ENCODE measurements at places on chromosomes 3 and 15. TPM values are rescaled to one million over a fixed set of nuclear protein-coding genes. Genes with fewer than 3 reads are reported as not detected.

DNA sequence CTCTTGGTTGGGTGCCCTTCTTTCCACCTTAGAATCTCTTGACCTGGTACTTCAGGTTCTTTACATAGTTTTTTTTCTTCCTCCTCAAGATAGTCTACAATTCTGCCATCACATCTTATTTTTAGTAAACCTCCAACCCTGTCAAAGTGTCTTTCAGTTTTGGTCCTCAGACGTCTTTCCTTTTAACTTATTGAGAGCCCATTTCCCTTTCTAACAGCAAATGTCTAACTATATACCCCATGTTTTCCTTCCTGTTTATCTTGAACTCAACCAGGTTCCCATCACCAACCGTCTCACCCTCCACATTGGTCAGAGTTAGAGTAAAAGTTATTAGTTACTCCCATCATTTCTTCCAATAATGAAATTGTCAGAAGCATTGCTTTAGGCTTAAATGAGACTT, 10.4 kb downstream of the KBTBD12 start:
- DNase-seq = no peak

DNA sequence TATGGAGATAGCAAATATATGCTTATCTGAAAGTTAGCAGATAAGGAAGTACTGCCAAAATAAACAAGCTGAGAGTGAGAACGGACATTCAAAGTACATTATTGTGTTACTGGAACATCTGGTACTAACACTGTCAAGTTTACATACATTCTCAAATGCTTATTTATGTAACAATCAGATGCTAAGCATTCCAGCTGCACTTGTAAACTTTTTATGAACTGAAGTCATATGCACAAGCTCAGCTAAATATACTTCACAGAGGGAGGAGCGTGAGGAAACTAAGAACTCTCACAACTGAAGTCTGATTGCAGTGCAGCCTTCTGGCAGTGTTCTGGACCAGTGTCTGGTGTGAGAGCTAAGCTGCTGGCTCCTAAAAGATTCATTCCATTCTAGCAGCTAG, 223.7 kb upstream of the NANOGP8 start:
- DNase-seq = no peak

Gene NDN
- 2.8 TPM for total RNA-seq

Gene IGDCC3
- not detected for total RNA-seq

GRCh38 chr3:124257336-124257864, 265.5 kb upstream of the ROPN1 start:
- no peak for DNase-seq

Gene LRRC49
- total RNA-seq = not detected

DNA sequence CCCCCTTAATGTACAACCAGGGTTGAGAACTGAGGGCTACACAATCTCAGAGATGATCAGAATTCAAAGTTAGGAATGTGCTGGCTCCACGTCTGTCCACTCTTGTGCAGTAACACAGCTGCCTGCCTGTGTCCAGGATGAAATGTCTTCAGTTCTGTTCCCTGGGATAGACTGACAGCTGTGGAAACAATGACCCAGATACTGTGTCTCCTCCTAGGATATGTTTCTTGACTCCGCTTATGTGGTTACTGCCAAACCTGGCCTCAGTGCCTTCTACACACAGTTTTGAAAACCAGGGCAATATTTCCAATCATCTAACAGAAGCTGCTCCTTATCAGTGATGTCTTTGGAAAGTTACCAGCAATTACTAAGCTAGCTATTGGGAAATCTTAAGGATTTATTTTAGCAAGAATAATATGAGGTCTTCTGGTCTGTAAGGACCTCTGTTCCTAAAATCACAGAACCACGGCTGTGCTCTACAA, 67.6 kb downstream of the NOX5 start:
- no peak for DNase-seq

GRCh38 chr15:71199384-71200351, 84.4 kb downstream of the THSD4 start:
- no peak for DNase-seq

Gene TMEM42
- 24.6 TPM for total RNA-seq

Gene MYZAP
- 2.1 TPM for total RNA-seq

GRCh38 chr3:197417441-197417840, 119.0 kb upstream of the DLG1 start:
- DNase-seq = no peak

DNA sequence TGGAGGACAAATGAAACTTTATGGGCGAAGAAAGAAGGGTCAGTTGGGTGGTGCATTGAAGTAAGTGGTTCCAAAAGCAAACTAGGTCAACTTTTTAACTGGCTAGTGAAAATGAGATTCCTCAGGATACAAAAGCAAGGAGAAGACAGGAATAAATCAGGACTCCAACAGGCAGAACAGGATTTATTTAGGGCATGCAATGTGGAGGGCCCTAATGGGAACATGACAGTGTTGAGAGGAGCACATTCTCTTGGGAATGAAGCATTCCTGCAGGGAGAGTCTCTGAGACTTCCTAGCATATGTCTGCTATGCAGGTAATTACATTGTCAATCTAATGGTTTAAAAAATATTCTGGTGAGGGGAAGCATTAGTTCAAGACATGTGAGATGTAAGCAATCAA, 8.7 kb downstream of the NPAP1 start:
- DNase-seq = no peak

DNA sequence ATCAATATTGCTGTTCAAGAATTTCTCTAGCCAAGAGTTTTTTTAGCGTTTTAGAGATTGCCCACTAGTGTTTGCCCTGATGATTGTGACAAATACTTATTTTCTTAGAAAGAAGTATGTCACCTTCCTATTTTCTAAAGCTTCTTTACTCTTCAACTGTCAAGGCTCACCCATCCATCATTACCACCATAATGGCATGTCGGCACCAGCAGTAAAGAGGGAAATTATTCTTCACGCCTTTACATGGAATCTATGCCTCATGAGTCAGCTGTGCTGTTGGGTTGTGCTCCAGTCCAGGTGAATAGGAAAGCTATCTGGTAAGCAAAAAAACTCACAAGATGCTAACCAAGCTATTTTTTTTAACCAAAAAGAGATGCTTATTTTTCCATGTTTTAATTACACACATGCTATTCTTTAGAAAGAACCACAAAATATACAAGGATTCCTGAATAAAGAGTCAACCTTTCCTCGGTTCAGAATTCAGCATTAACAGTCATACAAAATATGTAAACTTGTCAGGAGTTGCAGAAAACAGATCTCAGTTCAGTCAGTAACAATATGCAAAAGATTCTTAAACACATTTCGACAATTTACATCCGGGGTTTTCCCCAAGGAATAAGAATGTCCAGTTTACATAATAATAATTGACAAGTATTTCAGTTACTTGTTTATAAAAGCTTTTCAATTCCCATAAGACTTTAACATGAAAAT, 128.0 kb downstream of the ATP8B4 start:
- no peak for DNase-seq

GRCh38 chr3:33004961-33005360, 53.5 kb downstream of the CCR4 start:
- no peak for DNase-seq

DNA sequence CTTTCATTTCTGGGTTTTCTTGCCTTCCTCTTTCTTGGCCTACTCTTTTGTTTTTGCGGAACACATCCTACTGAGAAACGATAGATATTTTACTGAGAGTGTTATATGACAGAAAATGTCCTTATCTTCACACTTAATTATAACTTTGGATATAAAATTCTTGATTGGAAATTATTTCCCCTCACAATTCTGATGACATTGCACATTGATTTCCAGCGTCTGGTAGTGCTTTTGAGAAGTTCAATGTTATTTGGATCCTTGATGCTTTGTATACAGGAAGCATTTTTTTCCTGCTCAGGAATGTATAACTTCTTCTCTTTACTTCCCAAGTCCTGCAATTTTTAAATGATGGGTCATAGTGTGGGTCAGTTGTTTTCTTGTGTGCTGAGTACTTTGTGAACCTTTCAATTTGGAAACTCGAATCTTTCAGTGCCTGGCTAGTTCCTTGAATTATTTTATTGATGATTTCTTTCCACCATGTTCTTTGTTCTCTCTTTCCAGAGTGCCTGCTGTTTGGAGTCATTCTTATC, 183.9 kb downstream of the PDCD6IP start:
- DNase-seq = no peak

Gene SPINT1
- 3.6 TPM for total RNA-seq

GRCh38 chr3:195075941-195076875, 194.8 kb downstream of the XXYLT1 start:
- no peak for DNase-seq

- DNase-seq = no peak
Observed at GRCh38 chr3:120394347-120394746, 45.2 kb upstream of the LRRC58 start.

DNA sequence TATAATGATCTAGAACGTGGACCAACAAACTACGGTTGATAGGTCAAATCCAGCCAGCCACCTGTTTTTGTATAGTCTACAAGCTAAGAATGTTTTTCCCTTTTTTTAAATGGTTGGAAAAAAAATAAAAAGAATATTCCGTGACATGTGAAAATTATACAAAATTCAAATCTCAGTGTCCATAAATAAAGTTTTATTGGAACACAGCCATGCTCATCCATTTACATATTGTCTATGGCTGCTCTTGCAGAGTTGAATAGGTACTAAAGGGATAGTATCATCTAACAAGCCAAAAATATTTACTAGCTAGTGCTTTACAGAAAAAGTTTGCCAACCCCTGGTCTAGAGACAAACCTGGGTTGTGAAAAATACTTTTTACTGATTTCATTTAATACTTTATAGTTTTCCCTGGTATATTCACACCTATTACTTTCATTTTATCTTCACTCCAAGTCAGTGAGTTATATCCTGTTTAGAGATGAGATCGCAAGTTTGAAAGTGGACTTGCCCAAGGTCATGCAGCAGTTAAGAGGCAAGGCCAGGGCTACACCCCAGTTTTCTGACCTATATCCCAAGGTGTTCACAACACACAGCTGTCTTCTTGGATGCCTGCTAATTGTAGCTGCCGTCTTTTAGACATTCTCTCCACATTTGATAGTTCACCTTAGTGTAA, 58.4 kb downstream of the IGF2BP2 start:
- DNase-seq = no peak

- no peak for DNase-seq
Observed at GRCh38 chr3:22713936-22714335, 489.2 kb upstream of the UBE2E2 start.

DNA sequence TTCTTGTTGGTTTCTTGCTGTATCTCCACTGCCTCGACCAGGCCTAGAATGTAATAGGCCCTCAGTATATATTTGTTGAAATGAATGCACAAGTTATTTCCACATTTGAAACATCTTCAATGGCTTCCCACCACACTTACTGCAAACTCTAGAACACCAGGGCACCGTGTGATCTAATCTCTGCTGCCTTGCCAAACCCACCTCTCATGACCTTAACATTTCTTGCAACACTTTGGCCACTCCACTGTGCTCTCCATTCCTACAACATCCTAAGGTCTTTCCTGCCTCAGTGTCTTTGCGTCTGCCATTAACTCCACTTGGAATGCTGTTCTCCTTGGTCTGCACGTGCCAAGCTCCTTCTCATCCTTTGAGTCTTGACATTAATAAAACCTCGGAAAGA, 14.1 kb downstream of the FRMD4B start:
- DNase-seq = no peak

DNA sequence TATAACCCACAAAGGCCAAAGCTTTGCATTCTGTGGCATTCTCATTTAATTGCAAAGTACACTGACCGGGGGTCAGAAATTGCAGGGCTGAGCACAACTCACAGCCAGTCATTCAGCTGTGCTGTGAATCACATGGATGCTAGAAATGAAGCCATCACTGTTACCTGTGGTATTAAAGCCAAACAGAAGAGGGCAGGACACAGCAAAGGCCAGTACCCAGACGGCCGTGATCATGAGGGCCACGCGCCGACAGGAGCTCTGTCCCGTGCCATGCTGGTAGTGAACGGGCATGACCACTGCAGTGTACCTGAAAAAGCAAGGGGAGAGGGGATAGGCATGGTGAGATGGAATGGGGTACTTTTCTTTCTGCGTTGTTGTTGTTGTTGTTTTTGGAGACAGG, 31.6 kb downstream of the DRD3 start:
- DNase-seq = no peak

Gene IL17RB
- not detected for total RNA-seq

Gene CFAP91
- 0.32 TPM for total RNA-seq

Gene SLC15A2
- 6.8 TPM for total RNA-seq

DNA sequence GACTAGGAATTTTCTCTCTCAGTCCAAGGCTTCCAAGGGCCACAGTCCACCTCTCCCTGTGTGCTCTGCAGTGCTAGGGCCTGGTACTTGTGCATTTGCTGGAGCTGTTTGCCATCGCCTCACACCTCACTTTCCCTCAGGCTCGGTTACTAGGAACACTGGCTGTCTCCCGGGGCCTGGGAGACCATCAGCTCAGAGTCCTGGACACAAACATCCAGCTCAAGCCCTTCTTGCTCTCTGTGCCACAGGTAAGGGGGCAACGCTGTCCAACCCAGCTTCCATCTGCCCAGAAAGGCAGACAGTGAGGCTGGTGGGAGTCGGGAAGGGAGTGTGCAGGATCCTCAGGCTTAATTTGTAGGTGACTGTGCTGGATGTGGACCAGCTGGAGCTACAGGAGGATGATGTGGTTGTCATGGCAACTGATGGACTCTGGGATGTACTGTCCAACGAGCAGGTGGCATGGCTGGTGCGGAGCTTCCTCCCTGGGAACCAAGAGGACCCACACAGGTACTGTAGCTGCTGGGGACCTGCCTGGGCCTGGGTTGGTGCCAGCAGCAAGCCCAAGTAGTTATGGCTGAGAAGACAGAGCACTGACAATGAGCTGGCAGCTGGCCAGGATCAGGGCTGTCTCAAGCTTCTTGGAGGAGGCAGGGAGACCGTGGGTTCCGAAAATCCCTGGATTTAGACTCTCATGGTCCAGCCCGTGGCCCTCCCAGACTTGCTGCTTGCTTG, 3.4 kb downstream of the PPM1M start:
- no peak for DNase-seq

DNA sequence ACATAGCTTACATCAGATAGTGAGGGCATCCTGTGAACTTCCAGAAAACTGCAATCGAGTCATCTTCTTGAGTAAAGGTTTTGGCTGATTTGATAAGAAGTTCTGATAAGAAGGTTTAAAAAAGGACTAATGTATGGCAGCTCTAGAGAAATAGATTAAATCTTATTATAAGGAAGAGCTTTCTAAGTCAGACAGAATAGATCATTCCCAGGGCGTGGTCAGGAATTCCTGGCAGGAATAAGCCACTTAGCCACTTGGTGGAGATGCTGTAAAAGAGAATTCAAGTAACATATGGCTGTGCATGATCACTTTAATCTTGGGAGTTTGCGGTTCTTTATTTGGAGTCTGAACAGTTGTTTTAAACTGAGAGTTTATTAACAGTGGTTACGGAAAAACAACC, 17.4 kb downstream of the PGBD4 start:
- no peak for DNase-seq

GRCh38 chr3:56595975-56596840, 39.2 kb downstream of the CCDC66 start:
- peak; percentile 16 for DNase-seq

DNA sequence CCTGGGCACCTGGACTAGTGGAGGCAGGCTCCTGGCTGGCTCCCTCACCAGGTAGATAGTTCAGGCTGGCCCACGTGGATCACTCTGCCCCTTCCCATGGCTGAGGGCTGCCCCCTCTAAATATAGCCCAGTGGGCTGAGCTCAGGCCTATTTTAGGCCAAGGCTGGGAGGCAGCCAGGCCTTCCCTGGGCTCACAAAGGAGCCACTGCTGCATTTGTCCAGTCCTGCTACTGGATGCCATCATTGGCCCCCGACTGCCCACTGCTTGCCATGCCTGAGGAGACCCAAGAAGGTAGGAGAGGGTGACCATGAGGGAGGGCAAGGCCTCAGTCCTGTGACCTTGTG, at the start of gene LSMEM2:
Gene LSMEM2, plus strand, starts transcription at position 208 of the 345 bp plus-strand sequence. Its CDS starts 27 bp downstream, at position 235.
- no peak for DNase-seq
